ENCODE measurements at places on chromosomes 4 and X.

DNA sequence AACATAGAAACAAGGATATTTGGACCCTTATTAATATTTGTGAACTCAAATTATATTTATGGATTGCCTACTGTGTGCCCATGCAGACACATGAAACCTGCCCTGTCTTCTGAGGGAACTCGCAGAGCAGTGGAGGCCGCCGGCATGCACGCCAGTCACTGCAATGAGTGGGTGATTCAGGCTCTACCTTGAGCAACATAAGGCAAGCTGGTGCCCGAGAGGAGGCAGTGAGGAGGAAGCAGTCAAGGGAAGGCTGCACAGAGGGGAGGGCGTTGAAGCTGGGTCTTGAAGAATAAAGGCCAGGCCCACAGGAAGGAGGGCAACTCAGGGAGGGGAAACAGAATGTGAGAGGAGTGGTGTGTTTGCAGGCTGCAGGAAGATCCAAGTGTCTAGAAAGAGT lies 52.8 kb downstream of the PPEF2 start:
- peak; percentile 5 for DNase-seq

GRCh38 chr4:101071241-101071640 lies 276.1 kb downstream of the PPP3CA start:
- no peak for DNase-seq

GRCh38 chr4:2361366-2362265 lies 56.8 kb downstream of the ZFYVE28 start:
- no peak for DNase-seq

- no peak for DNase-seq
Measured at GRCh38 chr4:37946503-37947179, 13.6 kb upstream of the PTTG2 start.

GRCh38 chrX:973010-973632 lies 239.3 kb downstream of the CRLF2 start:
- DNase-seq: no peak

GRCh38 chr4:5122114-5122513 lies 70.8 kb downstream of the STK32B start:
- DNase-seq: no peak

GRCh38 chr4:73822389-73822788 lies 14.1 kb upstream of the CXCL6 start:
- DNase-seq: no peak

DNA sequence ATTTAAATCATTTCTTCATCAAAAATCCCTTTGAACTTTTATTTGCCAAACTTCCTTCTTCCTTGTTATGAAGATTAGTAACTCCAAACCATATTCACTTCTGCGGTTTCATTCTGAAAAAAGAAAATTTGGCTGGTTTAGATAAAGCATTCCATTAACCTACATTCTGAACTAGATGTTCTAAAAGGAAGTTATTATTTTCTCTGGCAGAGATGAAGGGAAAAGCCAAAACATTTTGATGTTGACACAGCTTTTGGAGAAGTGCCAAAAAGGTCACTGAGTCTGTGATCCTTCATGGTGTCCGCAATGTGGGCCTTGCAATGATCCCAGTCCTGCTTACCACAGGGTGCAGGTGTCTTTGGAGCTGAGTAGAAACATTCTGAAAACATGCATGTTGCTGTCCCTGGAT lies 36.0 kb downstream of the CXCL8 start:
- no peak for DNase-seq

DNA sequence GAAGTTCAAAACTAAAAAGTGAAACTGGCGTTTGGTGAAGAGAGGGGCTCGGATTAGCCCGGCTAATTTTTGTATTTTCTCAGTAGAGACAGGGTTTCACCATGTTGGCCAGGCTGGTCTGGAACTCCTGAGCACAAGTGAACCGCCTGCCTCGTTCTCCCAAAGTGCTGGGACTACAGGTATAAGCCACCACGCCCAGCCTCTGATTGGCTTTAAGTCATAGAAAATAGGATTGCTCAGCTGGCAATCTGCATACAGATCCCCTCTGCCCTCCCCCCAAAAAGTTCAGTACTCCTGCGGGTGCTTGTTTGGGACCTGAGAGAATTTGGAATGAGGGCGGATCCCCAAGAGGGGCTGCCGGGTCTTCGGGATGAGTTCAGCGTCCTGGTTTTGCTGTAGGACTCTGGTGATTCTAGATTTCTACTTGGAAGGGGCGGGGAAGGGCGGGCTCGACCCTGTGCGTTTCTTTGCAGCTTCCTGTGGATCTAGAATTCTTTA lies 537 bp upstream of the PRKX start:
- no peak for DNase-seq

GRCh38 chrX:139201924-139202323 lies 328.6 kb upstream of the F9 start:
- DNase-seq: no peak

GRCh38 chr4:17336524-17336961 lies 175.3 kb downstream of the QDPR start:
- peak; percentile 83 for DNase-seq

GRCh38 chr4:151035911-151036310 lies 20.8 kb upstream of the LRBA start:
- DNase-seq: no peak

- DNase-seq: no peak
Measured at GRCh38 chrX:97787311-97787710, 903.6 kb downstream of the RPA4 start.

DNA sequence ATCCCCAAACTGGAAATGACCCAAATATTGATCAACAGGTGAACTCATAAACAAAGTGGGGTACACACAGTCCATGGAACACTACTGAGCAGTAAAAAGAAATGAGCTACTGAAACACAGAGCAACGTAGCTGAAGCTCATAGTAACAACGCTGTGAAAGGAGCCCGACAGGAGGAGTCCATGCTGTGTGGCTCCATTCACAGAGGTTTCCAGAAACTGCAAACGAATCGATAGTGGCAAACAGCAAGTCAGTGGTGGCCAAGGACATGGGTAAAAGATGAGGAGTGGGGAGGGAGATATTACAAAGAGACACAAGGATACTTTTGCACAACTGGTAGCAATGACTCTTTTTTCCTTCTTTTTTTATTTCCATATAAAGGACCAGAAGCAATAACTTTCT lies 90.4 kb downstream of the HAUS3 start:
- no peak for DNase-seq

GRCh38 chr4:107736924-107737448 lies 17.0 kb upstream of the PAPSS1 start:
- DNase-seq: peak; percentile 35

- no peak for DNase-seq
Measured at GRCh38 chr4:41058426-41058825, 155.9 kb downstream of the APBB2 start.

- no peak for DNase-seq
Measured at GRCh38 chr4:103359900-103360299, 161.8 kb upstream of the CENPE start.

- DNase-seq: peak; percentile 51
Measured at GRCh38 chr4:153471698-153472093, 5.5 kb downstream of the TMEM131L start.

DNA sequence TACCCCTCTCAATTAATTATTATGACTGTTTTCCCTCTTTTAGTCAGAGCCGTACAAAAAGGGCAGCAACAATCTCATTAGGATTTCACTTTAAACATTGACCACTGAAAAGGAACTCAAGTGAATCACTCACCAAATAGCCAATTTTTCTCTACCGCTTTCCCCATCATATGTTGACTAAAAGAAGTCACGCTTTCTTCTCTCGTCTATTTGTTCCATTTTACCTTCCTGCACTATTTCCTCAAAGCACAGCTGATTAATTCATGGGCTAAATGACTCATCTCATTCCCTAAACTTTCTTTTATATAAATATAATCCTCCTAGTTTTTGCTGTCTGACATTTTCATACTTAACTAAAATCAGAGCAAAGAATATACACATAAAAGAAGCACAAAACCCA lies 8.2 kb downstream of the MID1 start:
- DNase-seq: no peak

DNA sequence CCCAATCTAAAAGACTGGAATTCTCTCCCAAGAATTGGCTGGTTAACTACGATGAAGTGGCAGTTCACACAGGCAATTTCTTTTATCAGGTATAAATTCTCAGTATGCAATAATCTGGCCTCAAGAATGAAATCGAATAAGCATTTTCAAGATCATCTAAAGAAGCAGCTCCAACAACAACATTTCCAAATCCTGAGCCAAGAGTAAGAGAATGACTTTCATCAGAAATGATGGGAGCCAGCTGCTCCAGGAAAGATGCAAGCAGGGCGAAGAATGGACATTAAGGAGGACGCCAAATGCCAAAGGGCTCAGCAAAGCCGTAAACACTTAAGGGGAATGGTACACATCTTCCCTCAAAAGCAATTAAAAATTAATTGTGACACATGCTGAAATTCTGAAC lies 12.0 kb downstream of the ADAMTS3 start:
- DNase-seq: no peak

- DNase-seq: no peak
Measured at GRCh38 chr4:186688150-186688943, 35.3 kb downstream of the FAT1 start.

DNA sequence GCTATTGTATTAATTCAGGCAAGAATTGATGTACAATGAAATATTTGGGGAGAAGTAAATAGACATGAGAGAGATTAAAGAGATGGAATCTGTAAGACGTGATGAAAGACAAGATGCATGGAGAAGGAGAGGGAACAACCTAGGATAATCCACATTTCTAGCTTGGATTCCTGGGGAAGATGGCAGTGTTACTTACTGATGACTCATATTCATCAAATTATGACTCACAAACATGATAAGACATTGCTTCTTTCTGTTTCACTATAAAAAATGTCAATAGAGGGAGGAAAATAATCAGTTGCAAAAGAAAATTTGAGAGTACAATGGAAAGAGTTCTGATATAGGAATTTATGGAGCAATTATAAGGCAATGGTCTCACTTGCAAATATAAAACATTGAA lies 104.1 kb upstream of the BMP3 start:
- no peak for DNase-seq

- DNase-seq: no peak
Measured at GRCh38 chr4:182085051-182085480, 158.1 kb upstream of the TENM3 start.

DNA sequence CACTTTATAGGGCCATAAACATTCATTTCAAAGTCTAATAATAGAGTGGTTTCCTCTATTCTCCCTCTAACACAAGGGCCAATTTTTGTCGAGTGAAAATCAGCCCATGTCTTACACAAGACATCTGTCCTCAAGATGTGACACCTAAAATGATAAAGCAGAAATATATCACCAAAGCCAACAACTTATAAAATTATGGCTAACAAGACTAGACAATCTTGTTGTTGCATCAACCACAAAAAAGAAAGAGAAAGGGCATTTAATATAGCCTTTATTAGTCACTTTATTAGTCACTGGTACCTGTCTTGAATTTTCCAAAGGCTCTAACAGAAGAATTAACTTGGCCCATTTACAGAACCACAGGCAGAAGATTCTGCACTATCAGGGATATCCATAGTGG lies 161.6 kb downstream of the SMIM20 start:
- DNase-seq: no peak

GRCh38 chr4:7581477-7581876 lies 146.7 kb upstream of the PSAPL1 start:
- peak; percentile 26 for DNase-seq

DNA sequence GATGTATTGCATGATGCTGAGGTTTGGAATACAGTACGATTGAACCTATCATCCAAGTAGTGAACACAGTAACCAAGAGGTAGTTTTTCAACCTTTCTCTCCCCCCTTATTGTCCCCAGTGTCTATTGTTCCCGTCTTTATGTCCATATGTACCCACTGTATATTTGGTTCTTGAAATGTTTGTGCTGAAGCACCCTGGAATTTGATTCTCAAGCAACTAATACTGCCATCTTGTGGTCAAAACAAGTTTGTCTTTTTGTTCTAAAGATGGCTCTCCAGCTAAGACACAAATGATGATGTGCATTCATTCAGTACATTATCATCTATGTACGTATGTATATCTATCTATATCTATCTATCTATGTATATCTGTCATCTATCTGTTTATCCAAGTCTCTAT lies 33.5 kb upstream of the DCX start:
- no peak for DNase-seq

DNA sequence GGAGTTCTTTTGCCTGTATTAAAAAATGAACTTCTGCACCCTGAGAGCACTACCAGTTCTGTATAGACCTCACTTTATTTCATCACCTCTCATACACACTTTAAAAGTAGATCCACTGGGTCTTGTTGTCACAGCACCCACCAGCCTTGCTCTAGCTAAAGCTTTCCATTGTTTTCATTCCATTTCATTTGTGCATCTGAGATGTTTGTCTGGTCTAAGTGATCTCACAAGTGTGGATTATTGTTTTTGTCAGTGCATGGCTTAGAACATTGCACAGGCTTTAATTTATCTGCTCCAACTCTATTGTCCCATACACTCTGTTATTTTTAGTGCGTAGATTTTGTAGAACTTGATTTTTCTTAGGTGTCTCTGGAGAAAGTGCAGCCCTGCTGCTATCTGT lies 1157.5 kb upstream of the PABPC4L start:
- DNase-seq: no peak

DNA sequence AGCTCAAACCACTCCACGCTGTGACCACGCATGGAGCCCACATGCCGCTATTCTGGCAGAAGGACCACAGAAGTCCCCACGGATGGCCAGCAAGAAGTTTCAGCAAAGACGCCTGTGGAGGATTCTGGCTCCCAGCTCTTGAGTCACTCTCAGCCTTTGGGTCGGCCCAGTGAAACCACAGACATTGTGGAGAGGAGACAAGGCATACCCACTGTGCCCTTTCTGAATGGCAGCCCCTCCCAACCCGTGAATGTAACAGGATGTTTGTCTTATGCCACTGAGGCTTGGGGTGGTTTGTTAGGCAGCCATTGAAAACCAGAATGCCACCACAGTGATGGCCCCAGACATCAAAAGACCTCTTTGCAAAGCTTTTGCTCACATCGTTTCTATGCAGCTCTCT lies 42.7 kb downstream of the ABLIM2 start:
- no peak for DNase-seq

DNA sequence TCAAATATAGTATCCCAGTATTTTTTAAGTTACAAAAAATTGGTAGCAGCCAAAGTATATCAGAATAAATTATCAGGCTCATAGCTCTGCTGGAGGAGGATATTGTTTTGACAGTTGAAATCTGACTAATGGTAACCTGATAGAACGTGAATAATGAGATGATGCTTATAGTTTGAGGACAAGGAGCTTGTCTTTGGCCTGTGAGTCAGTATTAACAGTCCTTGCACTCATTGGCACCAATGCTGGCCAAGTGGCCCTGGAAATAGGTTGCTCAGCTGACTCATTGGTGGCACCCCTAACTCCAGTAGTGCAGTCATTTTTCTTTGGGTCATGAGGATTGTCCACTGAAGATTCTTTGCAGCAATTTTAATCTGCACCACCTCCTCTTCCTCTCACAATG lies 203.3 kb upstream of the JADE1 start:
- no peak for DNase-seq

DNA sequence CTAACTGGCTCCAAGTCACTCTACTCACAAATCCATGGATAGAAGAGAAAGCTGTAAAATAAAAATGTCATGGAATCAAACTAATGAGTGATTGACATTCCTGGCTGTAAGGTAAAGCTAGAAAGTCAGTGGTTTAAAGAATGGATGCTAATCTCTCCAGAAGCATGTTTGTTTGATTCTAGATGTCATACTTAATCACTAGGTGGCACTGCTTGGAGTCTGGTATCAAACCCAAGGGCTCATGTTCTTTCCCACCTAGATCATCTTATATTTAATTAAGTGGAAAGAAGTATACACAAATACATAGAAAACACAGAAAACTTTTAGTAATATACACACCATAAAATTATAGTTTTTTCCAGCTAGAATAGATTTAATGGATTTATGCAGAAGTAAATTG lies 2666.6 kb downstream of the PCDH7 start:
- no peak for DNase-seq
